ENCODE measurements at places on chromosomes 2 and 18. TPM values are rescaled to one million over a fixed set of nuclear protein-coding genes. Genes with fewer than 3 reads are reported as not detected.

DNA sequence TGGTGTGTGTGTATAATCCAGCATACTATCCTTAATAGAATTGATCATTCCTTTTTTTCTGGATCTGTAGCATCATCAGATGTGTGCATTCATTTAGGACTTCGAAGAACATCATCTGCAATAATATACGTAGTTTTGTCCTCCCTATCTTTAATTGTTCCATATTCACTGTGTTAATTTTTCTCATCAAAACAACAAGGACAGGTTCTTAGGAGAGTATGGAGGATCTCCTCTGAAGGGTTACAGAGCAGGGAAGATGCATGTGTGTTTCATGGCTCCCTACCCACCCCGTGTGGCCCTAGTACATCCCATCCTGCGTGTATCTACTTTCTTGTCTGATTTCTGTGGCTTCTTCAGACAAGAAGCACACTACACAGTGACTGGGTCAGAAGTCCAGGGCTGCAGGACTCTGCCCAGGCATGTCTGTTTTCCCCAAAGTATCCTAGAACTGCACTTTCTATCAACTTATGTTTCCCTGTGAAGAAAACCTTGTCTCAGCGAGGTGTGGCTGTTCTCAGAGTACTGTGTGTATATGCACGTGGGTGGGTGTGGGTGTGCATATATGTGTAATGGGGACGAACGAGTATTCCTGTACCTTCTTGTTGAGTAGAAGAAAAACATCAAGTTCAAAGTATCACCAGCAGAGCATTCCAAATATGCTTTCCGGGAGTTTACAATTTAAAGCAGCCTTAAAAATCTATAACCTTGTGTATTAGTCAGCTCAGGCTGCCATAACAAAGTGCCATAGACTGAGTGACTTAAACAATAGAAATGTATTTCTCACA, 220.4 kb upstream of the FOSL2 start:
- DNase-seq = no peak

DNA sequence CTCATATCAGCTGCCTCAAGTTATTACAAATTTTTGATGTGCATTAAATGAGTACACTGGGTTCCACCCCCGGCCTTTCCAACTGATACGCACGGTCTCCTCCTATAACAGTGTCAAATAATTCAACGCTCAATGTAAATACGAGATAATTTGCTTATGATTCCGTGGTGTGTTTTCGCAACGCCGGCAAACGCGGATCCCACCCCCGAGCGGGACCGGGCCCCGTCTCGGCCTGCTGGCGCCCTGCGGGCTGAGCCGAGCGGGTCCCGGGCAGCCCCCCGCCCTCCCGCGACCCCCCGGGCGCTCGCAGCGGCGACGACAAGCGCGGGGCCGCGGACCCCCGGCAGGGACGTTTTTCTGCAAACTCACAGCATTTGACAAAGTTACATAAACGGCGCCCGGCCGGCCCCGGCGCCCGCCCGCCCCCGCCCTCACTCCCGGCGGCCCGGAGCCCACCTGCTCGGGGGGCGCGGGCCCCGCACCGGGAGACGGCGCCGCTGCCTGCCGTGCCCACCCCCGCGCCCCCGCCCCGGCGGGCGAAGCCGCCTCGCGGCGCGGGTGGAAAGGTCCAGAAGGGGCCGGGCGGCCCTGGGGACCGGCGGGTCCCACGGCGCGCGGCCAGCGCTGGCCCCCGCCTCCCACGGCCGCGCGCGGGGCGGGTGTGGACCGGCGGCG, 762 bp downstream of the HDAC4 start:
- no peak for DNase-seq

The SH3BP4 gene
- 14.2 TPM for total RNA-seq

The SPTBN1 gene
- total RNA-seq = 611 TPM

Data from heart left ventricle (tissue), 16 donors.